ENCODE measurements at places on chromosomes 2 and 18. TPM values are rescaled to one million over a fixed set of nuclear protein-coding genes. Genes with fewer than 3 reads are reported as not detected.

The OLA1 gene
- total RNA-seq: 144 TPM

The IFIH1 gene
- 5.1 TPM for total RNA-seq

The CTAGE1 gene
- total RNA-seq: not detected

The OR6B2 gene
- total RNA-seq: not detected

The LYG2 gene
- not detected for total RNA-seq

The CCDC85A gene
- total RNA-seq: 2.1 TPM

The RGPD4 gene
- not detected for total RNA-seq

The CAPN14 gene
- total RNA-seq: 0.05 TPM

The MEMO1 gene
- 58.9 TPM for total RNA-seq

The DTNA gene
- 74.3 TPM for total RNA-seq

The NEU2 gene
- not detected for total RNA-seq

The KRTCAP3 gene
- not detected for total RNA-seq

The TFCP2L1 gene
- total RNA-seq: under 0.01 TPM

The PECR gene
- 12.3 TPM for total RNA-seq

The EVX2 gene
- total RNA-seq: not detected

The PDE1A gene
- total RNA-seq: 2.9 TPM

The UGT1A5 gene
- total RNA-seq: not detected

The NT5C1B gene
- total RNA-seq: not detected

The POTEI gene
- total RNA-seq: not detected

The LTBP1 gene
- total RNA-seq: 14.4 TPM

The FBXO15 gene
- 0.91 TPM for total RNA-seq

The IL36RN gene
- total RNA-seq: not detected

The MTERF4 gene
- total RNA-seq: 28.0 TPM

The C2orf80 gene
- not detected for total RNA-seq

The ZC3H6 gene
- total RNA-seq: 11.7 TPM

The ESPNL gene
- total RNA-seq: 8.5 TPM

The FSHR gene
- total RNA-seq: 0.19 TPM

The SH2D6 gene
- 5.3 TPM for total RNA-seq

The ALPI gene
- not detected for total RNA-seq

The GALNT3 gene
- 0.37 TPM for total RNA-seq

The RNF152 gene
- 2.9 TPM for total RNA-seq

The TMEM247 gene
- total RNA-seq: not detected

The SLC25A52 gene
- total RNA-seq: not detected

The VWC2L gene
- not detected for total RNA-seq

The INO80C gene
- 9.8 TPM for total RNA-seq

The REG3A gene
- total RNA-seq: not detected
